ENCODE measurements at places on chromosomes 13 and 19.

DNA sequence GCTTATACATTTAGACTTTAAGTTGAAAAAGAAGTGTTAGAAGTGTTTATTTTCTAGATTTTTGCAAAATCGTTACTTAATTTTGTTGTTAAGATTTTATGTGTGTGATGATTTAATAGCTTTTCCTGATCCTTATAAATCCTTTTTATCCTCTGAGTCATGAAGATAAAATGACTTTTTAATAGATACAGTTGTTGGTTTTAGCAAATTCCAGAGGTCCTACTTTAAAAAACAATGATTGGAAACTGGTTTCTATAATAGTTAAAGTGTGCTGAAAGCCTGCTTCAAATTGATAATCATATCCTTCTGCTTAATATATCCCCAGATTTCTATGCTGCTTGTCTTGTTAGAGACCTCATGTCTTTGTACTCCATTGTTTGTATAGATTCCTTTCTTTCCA is 39.0 kb downstream of the RNASEH2B start:
- DNase-seq: no peak

- no peak for DNase-seq
Measured at GRCh38 chr19:10838377-10838776, 2.4 kb upstream of the TMED1 start.

DNA sequence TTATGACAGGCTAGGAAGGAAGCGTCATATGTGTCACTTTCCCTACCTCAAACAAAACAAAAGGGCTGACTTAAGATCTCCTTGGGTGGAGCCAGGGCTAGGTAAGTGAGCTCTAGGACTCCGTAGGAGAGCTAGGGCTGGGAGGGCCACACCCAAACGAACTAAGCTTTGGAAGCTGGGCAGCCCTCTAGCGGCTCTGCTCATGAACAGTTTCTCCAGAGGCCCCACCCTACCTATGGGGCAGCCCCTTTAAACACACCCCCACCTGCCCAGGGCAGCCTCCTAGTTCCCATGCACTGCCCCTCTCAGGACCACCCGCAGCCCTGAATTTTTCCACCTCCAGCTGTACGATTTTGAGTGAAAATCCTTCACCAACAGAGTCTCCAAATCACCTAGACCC is 3.5 kb downstream of the PEG3 start:
- no peak for DNase-seq

- no peak for DNase-seq
Measured at GRCh38 chr19:35063940-35064818, 22.7 kb downstream of the HPN start.
